Stimulated activated CD8-positive, alpha-beta memory T cell treated with anti-CD3 and anti-CD28 coated beads, Interleukin-4, amount 100 ng/mL, for 1 hour (primary cell): ENCODE measurements at places on chromosomes 7 and 10.

DNA sequence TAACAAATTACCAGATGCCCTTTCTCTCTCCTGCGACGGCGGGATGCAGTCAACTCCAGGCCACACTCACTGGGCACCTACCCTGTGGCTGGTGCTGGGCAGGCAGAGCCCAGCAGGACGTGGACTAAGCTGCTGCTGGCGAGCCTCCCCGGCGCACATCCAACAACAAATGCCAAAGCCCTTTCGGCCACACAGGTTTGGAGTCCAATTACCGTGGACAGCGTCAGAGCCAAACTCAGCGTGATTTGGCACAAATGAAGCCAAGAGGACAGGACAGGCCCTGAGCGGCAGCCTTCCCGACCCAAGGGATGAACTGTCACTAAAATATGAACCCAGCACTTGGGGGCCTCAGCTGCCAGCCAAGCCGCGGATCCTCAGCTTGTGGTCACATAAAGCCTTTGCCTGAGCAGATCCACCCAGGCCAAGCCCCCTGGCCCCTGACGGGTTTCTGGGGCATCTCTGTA is 28.4 kb downstream of the DAGLB start:
- DNase-seq: no peak

DNA sequence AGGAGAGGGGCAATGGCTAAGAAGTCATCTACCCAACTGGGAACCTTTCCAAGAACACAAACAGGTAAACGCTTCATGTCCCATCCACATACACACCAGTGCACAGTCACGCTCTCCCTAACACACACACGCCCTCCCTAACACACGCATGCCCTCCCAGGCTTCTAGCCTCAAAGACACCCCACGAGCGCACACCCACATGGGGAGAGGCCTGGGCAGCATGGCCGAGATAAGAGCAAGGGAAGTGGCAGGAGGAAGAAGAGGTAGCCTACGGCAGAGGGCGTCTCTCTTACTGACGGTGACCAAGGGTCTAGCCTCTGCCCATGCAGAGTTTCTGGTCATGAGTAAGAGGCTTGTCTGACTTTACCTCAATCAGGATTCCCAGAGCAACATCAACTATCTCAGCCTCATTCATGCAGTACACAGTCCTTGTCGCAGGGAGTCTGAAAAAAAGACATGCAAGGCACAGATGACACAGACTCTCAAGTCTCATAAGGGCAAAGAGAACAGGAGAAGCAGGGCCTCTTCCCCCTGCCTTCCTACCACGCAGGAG is 3.1 kb downstream of the CYREN start:
- DNase-seq: no peak

GRCh38 chr10:69334302-69335062 is 56.2 kb downstream of the HK1 start:
- DNase-seq: no peak

- no peak for DNase-seq
These were observed 59.7 kb downstream of the NRF1 start for GRCh38 chr7:129671266-129671665.

GRCh38 chr7:150322114-150322832 is 882 bp upstream of the LRRC61 start:
- DNase-seq: no peak

DNA sequence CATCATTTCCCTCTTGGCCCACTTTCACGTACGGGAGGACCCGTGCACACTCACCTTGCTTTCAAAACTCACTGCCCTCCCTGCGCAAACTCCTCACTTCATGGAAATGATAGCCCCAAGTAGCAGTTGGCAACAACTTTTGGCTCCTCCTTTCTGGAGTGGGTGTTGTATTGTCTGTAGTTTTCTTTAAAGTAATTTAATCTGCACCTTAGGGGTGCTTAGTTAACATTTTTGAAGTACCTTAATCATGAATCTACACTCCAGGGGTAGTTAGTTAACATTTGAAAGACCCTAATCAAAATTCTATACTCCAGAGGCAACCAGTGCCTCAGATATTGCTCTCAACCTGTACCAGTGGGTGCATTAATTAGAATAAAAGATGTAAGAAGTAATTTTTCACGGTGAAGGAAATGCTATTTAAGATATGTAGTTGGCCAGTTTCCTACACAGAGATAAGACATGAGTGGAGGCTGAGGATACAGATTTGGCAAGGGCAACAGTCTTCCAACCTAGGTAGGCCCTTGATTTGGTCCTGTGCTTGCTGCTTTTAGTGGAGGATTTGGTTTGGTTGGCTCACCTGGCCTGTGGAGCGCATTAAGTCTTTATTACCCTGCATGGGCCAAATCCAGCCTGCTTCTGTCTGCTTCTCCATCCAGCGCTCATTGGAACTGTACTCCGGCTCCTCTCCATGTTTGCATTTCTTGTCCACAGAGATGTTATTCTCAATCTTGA is 93.0 kb downstream of the EXOC4 start:
- DNase-seq: no peak

DNA sequence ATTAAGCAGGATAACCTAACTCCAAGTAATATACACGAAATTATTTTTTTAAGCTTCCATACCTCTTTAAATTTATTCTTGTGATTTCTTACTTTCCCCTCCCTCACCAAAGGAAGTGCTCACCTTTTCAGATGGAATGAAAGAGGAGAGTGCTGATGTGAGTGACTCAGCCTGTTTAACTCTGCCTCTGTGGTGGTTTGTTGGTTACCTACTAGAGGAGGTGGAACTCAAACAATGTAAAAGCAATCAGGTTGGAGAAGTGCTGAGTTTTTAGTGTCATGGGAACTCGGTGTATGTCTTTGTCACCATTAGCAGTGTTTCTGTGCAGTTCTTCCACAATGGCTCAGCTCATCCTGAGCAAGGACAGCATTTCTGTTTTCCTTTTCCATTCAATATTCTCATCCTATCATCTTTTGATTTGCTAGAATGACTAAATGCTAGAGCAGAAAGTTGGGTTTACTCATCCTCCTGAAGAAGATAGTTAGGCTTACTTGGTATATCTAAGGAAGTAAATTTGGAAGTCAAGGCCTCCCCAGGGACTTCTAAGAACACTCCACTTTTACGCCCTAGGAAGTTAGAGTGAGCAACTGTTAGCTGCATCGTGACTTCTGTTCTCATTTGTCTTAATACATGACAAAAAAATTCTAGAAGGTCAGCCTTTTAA is 6.0 kb downstream of the ADD3 start:
- no peak for DNase-seq

DNA sequence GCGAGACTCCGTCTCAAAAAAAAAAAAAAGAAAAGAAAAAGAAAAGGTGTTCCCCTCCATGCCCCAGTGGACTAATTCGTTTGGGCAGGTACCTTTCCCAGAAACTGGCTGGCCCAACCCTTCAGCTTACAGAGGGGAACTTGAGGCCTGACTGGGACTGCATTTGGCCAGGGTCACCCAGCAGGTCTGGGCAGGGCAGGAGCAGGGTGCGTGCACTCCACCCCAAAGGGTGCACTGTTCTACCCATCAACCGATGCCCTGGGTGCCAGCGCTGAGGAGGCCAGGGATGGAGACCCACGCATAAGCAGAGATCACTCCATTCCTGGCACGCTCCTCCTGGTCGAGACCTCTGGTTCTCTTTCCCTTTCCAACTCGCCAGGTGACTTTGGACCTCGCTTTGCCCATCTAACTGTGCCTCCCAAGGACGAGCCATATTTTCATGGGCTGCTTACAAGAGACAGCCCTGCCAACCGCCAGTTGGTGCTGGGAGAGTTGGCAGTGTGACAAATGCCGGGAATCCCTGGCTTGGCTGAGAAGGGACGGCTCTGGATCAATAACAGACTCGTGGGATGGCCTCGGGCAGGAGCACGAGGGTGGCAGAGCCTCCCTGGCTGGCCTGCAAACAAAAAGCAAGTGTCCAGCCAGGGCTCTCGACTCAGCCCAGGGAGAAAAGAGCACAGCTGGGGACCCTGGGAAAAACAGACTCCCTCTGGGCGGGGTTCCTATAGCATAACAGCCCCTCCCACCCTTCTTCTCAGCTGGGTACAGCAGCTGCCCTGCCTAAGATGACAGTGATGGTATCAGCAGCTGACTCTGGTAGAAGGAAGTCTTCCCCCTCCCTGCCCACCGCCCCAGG is 7.9 kb downstream of the HSPB1 start:
- no peak for DNase-seq
